ENCODE measurements at places on chromosomes 3 and 15.

GRCh38 chr15:77402740-77403379, 17.0 kb downstream of the PEAK1 start:
- DNase-seq, result no peak

- no peak for DNase-seq
Measured at GRCh38 chr15:51536965-51537574, 85.5 kb downstream of the DMXL2 start.

GRCh38 chr3:81029861-81030260, 731.6 kb downstream of the GBE1 start:
- no peak for DNase-seq

- DNase-seq, result no peak
Measured at GRCh38 chr15:29938361-29939335, 116.4 kb upstream of the TJP1 start.

GRCh38 chr3:18579661-18580060, 154.5 kb upstream of the SATB1 start:
- no peak for DNase-seq

- DNase-seq, result no peak
Measured at GRCh38 chr3:187593451-187593850, 76.7 kb downstream of the SST start.
